CD4-positive, alpha-beta T cell treated with Interleukin-10 for 1 hour (primary cell): ENCODE measurements at places on chromosomes 2 and 18.

DNA sequence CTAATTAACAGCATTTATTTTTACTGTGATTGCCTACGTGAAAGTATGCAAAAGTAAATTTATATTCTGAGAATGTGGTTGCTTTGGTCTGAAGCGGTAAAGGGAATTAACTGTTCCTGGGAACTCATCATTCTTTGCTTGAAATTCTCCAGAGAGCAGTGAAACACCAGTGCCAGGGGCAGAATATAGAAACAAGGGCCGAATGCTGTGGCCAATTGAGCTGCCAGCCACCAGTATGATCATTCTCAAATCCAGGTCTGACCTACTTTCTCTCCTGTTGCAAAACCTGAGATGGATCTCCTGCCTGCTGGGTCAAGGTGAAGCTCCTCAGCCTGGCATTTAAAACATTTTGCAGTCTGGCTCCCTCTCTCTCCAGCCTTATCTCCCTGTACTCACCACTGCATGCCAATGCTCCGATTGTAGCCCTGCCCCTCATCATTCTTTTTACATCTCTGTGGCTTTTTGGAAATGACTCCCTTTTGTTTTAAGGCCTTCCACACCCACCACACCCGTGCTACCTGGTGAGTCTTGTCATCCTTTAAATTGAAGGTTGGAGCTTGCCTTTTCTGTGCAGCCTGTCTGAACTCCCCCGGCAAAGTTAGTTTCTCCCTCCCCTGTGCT, 94.5 kb upstream of the TMEM178A start:
- no peak for DNase-seq

- no peak for DNase-seq
These were observed 513.8 kb downstream of the ZEB2 start for GRCh38 chr2:144006139-144006538.

GRCh38 chr2:127429844-127430425, 11.7 kb downstream of the PROC start:
- no peak for DNase-seq

DNA sequence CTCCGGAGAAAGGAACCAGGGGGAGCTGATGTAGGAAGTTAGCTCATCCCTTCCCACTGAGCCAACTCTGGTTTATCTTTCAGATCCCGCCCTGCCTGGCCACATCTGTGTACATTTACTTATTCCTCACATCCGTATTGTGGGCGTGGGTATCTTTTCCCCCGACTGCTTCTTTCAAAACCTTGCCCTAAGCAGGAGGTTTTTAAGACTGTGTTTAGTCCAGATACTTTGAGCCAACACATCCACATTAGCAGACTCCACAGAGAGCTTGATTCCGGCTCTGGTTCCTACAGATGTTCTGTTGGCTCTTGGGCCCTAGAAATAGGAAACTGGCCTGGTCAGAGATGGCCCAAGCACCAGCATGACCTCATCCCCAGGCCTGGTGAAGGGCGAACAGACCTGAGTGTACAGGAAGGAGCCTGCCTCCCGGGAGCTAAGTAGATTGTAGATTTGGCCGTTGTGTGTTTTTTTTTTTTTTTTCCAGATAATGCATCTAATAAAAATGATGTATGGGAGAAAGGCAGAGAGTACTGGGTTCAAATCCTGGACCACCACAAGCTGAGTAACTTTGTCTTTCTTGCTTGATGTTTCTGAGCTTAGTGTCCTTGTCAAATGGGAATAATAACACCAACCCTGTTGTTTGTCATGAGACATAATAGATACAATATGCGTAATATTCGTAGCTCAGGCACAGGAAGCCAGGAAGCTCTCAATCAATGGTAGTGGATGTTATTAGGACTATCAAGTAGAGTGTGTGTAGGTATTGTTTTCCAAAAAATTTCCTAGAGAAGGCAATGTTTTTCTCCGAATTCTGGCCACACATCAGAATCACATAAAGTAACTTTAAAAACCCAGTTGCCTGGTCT, 92.3 kb downstream of the PRKCE start:
- DNase-seq: no peak

DNA sequence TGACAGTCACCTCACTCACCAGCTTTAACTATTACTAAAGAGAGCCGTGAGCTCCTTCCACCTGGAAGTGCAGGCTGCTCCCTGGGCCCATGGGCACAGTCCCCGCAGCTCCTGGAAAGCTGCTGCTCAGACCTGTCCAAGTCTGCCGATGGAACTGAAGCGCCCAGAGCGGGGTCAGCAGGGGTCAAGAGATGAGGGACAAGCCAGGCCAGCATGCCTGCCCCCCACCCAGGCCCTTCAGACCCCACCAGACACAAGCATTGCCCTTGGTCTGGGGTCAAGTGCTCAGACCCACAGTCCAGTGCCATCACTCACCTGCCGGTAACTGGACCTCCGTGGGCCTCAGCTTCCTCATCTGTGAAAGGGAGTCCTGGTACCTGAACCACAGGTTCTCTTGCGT, 59.9 kb downstream of the BIN1 start:
- DNase-seq: no peak

- no peak for DNase-seq
These were observed 12.5 kb upstream of the POLR1B start for GRCh38 chr2:112529757-112530156.

- DNase-seq: no peak
These were observed 4.0 kb downstream of the KANSL1L start for GRCh38 chr2:210167227-210167626.

GRCh38 chr2:50448556-50448955, 583.4 kb downstream of the NRXN1 start:
- DNase-seq: no peak

- no peak for DNase-seq
These were observed 7.2 kb downstream of the CPSF3 start for GRCh38 chr2:9430316-9431293.

- no peak for DNase-seq
These were observed 53.6 kb upstream of the AFF3 start for GRCh38 chr2:100195942-100196341.

GRCh38 chr2:138421315-138421970, 80.1 kb upstream of the SPOPL start:
- no peak for DNase-seq

DNA sequence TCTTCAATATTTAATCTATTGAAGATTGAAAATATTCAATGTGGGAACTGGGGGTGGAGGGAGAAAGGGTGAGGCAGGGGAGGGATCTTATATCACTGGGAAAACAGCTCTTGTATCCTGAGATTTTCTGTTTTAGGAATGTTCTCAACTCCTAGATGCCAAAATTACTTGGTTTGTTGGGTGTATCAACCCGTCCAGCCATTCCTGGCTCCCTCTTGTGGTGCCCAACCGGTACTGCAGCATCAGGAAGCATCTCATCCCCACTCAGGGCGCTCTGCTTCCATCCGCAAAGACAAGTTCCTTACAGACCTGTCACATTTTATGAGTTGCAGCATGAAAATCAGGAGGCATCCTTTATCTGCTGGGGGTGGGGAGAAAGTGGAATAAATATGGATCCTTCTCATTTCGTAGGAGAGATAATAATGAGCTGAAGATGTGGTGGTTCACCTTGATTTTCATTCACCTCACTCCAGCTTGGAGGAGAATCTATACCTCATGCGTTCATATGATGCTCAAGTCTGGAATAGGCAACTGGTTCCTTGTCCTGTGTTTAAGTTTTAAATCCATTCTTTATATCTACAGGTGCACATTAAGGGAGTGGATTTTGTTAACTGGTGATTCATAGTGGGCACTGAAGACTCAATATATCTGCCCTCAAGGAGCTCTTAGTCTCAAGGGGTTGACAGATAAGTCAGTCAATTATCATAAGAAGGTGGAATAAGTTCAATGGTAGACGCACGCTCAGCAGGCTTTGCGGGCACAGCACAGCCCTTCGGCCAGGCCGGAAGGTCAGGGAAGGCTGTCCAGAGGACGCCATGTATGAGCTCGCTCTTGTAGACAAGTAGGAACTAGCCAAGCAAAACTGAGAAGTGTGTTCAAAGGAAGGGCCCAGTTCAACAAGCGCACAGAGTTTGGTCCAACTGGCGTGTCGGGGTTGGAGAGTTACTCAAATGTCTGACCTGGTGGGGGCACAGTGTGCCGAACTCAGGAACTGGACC, 127.3 kb downstream of the RNF144A start:
- DNase-seq: peak; percentile 71

DNA sequence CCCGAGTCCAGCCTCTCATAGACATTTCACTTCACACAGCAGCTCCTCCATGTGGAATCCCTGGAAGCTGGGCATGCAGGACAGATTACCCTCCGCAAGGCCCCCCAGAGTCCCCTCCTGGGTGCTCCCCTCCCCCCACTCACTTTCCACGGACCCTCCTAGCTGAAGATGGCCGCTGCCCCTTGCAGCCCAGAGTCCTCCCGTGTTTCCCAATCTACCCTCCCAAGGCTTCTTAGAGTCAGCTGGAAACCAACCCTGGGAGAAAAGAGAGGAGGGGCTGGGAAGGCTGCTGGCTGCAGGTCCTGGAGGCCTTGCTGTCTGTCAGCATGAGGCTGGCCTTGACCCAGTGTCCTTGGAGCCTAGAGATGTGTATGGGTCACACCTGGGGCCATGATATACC, 49.0 kb upstream of the HAAO start:
- DNase-seq: no peak

DNA sequence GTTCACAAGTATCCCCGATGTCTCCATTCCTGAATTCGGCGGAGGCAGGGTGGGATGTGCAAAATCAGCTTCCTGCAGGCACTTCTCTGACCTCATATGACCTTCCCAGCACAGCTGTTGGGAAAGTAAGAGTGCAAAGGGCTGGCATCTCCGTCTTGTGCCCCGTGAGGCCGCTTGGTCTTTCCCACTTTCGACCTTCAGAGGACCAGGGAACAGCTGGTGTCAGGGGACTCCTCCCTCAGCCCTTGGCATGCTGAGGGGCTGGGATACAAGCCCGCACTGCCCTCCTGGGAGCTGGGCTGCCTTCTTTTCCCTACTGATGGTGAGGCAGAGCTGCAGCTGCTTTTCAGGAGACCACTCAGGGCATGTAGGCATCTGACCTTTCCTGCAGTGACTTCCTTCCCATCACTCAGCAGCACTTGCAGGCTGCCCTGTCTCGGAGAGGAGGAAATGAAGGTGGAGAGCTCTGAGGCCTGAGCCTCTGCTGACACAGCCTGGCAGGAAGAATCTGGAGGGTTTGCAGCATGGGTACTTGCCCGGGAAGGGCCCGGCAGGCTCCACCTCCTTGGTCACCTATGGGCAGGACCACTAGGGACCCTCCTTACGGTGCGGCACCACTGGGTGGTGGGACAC, 277.2 kb upstream of the HS6ST1 start:
- no peak for DNase-seq

DNA sequence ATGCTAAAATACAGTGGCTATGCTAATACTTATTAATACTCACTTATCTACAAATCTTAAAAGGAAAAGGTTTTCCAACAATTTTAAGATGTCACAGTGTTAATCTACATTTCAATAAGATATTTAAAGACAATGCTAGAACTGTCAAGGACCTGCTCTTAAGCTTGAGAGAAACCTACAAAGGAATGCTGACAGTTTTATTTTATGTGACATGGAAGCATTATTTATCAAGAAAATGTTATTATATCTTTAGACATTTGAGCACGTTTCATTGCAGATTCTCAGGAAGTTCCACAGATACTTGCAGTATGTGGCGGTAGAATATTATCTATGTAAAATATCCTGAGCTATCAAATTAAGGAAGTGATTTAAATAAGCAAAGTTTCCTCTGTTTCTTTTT, 1255.7 kb upstream of the ZEB2 start:
- no peak for DNase-seq

- DNase-seq: no peak
These were observed 86.9 kb upstream of the LMAN1 start for GRCh38 chr18:59446012-59446411.

DNA sequence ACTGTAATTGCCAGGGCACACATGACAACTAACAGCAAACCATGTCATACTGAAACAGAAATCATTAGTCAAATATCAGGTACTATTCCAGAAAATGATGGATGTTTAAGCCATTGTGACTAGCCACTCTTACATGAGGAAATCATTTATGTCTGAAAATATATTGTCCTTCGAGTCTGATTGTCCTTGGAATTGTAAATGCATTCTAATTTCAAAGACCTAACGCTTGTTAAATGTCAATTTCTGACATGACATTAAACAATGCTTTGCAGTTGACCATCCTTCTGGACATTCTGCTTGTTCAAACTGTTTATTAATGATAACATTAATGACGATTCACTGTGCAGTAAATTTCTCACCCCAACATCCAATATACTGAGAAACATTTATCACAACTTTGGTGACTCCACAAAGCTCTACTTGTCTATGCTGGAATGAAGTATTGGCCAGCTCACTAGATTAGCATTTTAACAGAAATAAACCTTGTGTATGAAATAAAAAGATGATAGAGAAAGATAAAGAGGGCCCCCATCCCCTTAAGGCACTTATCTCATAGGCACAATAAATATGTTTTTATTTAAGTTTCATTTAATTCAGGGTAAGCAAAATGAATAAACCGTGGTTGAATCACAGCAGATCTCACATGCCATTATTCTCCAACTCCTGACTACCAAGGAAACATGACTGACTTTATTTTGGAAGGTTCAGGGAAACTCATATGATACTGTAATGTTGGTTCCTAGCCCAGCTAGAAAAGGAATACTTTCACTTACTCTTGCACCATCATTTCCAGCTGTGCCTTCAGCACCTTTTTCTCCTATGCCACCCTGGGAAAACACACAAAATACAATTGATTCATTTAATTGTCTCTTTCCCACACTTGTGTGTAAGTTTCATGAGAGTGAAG, 82.3 kb downstream of the COL3A1 start:
- no peak for DNase-seq

GRCh38 chr2:233938676-233939370, 21.6 kb downstream of the TRPM8 start:
- no peak for DNase-seq

GRCh38 chr2:106137731-106138521, 56.2 kb downstream of the UXS1 start:
- peak; percentile 45 for DNase-seq

GRCh38 chr18:26307161-26307773, 81.0 kb downstream of the TAF4B start:
- DNase-seq: peak; percentile 14

GRCh38 chr2:214471990-214472389, 61.1 kb downstream of the VWC2L start:
- DNase-seq: no peak

DNA sequence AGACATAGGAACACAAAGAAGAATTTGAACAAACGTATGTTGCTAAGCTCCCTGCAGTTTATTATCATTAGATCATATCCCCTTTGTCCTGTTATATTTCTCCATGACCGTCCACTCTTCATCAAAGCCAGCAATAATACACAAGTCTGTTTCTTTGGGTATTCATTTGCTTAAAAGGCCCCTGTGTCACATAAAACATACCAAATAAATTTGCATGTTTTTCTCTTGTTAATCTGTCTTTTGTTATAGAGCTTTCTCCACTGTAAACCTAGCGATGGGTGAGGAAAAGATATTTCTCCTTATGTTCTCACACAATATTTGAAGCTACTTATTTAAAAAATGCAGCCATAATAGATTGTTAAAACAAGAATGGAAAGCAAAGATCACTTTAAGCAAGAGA, 42.9 kb upstream of the REL start:
- DNase-seq: no peak

- DNase-seq: no peak
These were observed 260.5 kb downstream of the LTBP1 start for GRCh38 chr2:33207151-33207740.

- DNase-seq: no peak
These were observed 128.0 kb downstream of the OLA1 start for GRCh38 chr2:174120346-174120745.
